ENCODE measurements at places on chromosomes 1 and 21. TPM values are rescaled to one million over a fixed set of nuclear protein-coding genes. Genes with fewer than 3 reads are reported as not detected.

- peaks cover 2% of the 10 kb centered on the region for H3K36me3 ChIP-seq
- no peaks in the 10 kb centered on the region for H3K27me3 ChIP-seq
- peaks cover 20% of the 10 kb centered on the region for H3K4me1 ChIP-seq
- H3K27ac ChIP-seq: no peak overlapping the region
- DNase-seq: no peak
Measured at GRCh38 chr1:200154069-200154767, 126.7 kb downstream of the NR5A2 start.

The ST6GALNAC5 gene
- 13.6 TPM for total RNA-seq

The SLAMF8 gene
- total RNA-seq: not detected

The RPTN gene
- not detected for total RNA-seq

GRCh38 chr1:42937836-42938644 lies 20.6 kb downstream of the SLC2A1 start:
- H3K27ac ChIP-seq: no peak overlapping the region
- no peak for DNase-seq
- no peak overlapping the region for H3K4me3 ChIP-seq
- H3K4me1 ChIP-seq: peaks cover 17% of the 10 kb centered on the region

DNA sequence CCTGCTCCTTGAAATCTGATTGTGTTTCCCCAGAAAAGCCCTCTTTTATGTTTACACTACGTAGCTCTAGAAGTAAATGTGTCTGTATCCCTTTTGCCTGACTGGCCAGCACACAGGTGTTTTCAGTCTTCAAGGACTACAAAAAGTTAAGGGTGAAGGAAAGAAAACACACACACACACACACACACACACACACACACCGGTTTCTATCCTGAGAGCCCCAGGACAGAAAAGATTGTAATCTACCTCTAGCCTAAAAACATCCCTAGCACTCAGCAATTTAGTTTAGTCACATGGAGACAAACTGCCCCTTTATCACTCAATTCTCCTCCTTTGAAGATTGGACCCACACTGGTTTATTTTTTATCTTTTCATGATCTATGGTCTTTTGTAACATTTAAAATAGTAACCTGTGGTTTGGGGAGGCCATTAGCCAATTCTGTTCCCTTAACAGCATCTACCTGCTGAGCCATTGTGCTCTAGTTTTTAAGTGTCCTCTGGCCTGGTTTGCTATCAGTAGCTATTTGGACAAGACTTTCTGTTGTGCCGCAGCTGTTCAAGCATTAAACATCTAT lies 15.8 kb upstream of the TRIM45 start:
- peaks cover 11% of the 10 kb centered on the region for H3K4me1 ChIP-seq
- no peak overlapping the region for H3K4me3 ChIP-seq
- no peaks in the 10 kb centered on the region for H3K36me3 ChIP-seq
- H3K27ac ChIP-seq: no peak overlapping the region
- no peak for DNase-seq

The CDC42 gene
- total RNA-seq: 287 TPM

DNA sequence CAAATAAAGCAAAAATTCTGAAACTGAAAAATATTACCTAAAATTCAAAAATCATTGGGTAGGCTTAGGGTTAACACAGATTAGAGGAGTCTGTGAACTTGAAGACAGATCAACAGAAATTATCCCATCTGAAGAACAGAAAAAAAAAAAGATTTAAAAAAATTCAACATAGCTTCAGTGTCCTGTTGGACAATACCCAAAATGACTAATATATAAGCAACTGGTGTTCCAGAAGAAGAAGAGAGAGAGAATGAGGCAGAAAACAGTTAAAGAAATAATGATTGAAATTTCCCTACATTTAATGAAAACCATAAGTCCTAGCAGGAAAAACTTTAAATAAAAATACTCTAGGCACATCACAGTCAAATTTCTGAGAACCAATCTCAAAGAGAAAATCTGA lies 31.5 kb downstream of the TMCO1 start:
- H3K4me3 ChIP-seq: no peak overlapping the region
- H3K4me1 ChIP-seq: no peaks in the 10 kb centered on the region
- peaks cover 8% of the 10 kb centered on the region for H3K36me3 ChIP-seq

DNA sequence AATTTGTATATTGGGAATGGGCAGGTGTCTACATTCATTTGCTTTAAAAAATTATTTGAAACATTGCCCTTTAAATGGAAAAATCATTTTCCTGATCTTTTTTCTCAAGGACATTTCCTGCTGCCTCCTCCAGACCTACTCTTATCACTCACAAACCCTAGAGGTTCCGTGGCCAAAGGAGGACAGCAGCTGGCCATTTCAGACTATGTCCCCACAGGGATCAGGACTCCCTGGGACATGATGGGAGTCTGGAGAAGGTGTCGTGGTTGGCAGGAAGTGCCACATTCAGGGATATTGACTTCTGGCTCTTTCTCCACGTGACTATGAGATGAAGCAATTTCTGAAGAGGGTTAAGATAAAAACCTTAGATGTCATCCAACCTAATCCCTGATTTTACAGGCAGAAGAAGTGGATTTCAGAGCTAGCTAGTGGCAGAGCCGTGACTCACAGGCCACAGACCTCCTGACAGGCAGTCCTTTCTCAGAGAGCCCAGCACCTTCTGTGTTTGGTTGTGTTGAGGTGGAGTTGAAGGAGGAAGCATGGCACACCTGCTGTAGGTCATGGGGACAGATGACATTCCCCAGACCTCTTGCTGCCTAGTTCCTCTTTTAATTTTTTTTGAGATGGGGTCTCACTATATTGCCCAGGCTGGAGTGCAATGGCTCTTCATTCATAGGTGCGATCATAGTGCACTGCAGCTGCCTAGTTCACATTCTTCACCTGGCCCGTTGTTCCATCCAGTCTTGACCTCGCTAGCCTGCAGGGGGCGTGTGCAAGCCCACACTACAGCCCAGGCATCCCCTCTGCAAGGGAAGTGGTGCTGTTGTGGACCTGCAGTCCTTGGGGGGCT lies 25.5 kb upstream of the IL10 start:
- peaks cover 15% of the 10 kb centered on the region for H3K27me3 ChIP-seq
- no peak overlapping the region for H3K27ac ChIP-seq
- H3K4me1 ChIP-seq: no peaks in the 10 kb centered on the region
- H3K4me3 ChIP-seq: no peak overlapping the region

DNA sequence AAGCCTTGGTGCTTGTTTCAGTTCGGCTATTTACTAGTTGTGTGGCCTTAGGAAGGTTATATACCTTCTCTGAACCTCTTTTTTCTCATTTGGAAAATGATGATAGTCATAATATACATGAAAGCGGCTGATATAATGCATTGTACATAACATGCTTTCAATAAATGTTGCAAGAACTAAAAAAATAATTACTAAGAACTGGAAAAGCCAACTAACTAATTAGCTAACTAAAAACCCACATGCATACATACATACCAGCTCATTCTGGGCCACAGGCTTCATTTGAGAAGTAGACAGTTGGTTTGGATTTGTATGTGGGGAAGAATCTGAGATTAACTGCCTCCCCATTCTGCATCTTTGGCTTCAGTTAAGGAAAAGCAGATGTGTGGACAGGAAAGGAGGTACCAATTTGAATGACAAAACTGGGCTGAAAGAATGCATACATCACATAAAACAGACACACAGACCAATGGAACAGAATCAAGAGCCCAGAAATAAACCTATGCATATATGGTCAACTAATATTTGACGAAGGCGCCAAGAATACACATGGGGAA lies 217.9 kb downstream of the TM2D1 start:
- no peak overlapping the region for H3K4me3 ChIP-seq
- no peak overlapping the region for H3K27ac ChIP-seq
- H3K27me3 ChIP-seq: peaks cover 9% of the 10 kb centered on the region
- DNase-seq: no peak

The CAPN8 gene
- 2.2 TPM for total RNA-seq

Measured in progenitor cell of endocrine pancreas (in vitro differentiated cells).